Caki2 (cell line): ENCODE measurements at places on chromosomes 7 and 10. TPM values are rescaled to one million over a fixed set of nuclear protein-coding genes. Genes with fewer than 3 reads are reported as not detected.

Gene CAMK2B
- 0.14 and 0.23 TPM in 2 replicates for total RNA-seq

Gene HSPA12A
- total RNA-seq = 18.1 and 23.4 TPM in 2 replicates

Gene DKK1
- 4.5 and 8.6 TPM in 2 replicates for total RNA-seq

Gene CALML5
- not detected in 2 replicates for total RNA-seq

Gene FXYD4
- total RNA-seq = not detected in 2 replicates

GRCh38 chr10:23404461-23404980, 34.4 kb upstream of the OTUD1 start:
- no peak for DNase-seq

DNA sequence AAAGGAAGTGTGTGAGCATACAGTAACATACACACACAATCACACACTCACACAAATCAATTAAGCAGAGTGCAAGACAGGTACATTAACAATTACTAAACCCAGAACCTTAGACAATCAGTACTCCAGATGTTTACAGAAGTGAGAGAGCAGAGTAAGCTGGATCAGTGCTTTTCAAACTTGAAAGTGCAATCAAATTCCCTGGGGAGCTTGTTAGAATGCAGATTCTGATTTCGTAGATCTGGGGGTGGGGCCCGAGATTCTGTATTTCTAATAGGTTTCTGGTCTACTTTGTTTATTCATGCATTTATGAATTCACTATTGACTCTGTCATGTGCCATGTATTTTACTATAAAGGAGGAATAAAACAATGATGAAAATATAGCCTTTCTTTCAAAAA, 179.6 kb upstream of the PHYHIPL start:
- no peak for DNase-seq

DNA sequence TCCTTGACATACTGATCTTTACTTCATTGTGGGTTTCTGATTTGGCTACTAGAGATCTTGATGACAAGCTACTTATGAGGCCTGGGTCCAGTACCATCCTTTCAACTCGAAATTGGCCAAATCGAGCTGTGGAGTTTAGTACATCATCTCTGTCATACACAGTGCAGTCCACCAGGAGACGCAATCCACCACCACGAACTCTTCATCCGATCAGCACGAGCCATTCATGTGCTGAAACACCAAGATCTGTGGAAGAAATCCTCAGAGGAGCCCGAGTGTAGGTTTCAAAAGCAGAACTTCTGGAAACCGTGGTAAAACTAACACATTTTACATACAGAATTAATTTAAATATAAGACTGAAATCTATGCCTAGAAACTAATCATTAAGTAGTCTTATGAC, 14.2 kb downstream of the DNAJC9 start:
- no peak for DNase-seq

DNA sequence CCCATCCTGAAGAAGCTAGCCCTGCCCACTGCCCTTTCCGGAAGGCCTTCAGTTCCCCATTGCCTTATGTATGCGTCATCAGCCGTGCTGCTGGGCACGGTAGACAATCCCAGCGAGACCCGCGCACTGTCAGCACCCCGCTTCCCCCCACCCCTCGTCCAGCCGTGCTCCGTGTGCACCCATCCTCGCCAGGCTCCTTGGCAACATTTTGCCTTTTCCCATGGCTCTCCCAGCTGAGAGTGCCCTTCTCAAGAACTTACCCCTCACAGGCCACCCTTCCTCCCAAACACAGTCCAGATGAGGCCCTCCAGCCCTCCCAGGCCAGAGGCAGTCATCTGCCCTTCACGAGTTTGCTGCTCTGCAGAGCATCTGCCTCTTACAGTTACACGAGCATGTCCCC, 633.8 kb upstream of the FOXK1 start:
- DNase-seq = no peak

GRCh38 chr10:69643779-69644657, 14.0 kb downstream of the FAM241B start:
- no peak for DNase-seq

DNA sequence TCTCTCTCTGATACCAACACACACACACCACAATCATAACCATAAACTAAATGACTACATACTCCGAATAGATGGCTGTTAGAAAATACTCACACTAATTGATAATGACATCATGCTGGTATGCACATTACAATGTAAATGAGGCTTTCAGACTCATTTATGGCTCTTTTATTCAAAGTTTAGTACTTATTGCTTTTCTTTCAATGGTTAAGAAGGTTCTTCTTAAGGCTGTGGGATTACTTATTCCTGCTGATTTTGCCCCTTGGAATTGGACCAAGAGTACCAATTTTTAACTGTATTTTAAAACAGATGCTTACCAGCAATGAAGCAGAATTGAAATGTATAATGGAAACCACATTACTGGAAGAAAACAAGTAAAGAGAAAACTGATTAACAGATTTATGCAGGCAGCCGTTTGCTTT, 20.6 kb upstream of the CABCOCO1 start:
- DNase-seq = no peak

DNA sequence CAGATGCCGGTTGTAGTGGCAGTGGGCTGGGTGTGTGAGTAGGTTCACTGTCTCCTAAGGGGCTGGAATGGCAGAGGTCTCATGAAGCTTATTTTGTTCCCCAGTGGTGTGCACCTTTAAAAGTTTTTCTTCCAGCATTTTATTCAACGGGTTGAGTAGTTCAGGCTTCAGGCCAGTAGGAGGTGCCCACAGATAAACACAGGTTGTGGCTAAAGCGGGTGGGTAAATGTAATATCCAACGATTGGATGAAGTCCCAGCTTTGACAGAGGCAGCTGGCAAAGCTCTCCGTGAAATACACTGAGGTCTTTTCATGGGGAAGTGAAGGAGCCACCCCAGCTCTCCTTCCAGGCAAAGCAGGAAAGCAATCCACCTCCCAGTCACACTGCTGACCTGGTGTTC, 339.8 kb upstream of the LRRTM3 start:
- DNase-seq = peak; percentile 1

- DNase-seq = peak; percentile 88
These were observed 99.2 kb upstream of the LYZL2 start for GRCh38 chr10:30728766-30729165.
